ENCODE measurements at places on chromosomes 16 and 17. TPM values are rescaled to one million over a fixed set of nuclear protein-coding genes. Genes with fewer than 3 reads are reported as not detected.

RAB37 gene
- 19.0 TPM for total RNA-seq

GRB7 gene
- not detected for total RNA-seq

PCYT2 gene
- total RNA-seq, result 18.7 TPM

BIRC5 gene
- 0.39 TPM for total RNA-seq

PDE6G gene
- total RNA-seq, result 0.49 TPM

NPIPA2 gene
- 2.2 TPM for total RNA-seq

KRT28 gene
- not detected for total RNA-seq

AGRP gene
- not detected for total RNA-seq

Data from CD4-positive, alpha-beta T cell (primary cell).